ENCODE measurements at places on chromosomes 13 and 19.

DNA sequence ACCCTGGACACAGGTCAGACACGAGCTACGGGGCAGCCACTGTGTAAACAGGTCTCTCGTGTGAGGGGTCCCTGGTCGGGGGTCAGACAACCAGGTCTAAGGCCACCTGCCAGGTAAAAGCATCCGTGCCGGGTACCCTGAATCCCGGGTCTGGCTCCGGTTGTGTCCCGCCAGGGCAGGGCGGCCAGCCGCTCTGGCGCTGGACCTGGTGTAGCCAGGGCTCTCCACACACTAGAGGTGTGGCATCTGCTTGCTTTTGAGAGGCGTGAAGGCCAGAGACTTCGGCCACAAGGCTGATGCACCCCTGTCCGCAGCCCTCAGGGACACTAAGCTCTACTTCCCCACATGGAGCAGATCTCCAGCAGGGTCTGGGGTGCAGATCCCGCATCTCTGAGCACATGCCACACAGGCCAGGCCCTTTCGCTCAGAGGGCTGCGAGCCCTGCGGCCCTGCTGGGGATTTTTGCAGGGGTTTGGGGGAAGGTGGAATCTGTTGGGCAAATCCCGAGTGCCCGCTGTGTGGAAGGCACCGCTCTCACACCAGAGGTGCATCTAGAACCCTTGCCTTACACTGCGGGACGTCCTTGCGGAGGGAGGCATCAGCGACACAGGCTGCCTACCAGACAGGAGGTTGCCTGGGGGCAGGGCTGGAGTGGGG is 13.8 kb upstream of the TIMM13 start:
- DNase-seq = no peak

DNA sequence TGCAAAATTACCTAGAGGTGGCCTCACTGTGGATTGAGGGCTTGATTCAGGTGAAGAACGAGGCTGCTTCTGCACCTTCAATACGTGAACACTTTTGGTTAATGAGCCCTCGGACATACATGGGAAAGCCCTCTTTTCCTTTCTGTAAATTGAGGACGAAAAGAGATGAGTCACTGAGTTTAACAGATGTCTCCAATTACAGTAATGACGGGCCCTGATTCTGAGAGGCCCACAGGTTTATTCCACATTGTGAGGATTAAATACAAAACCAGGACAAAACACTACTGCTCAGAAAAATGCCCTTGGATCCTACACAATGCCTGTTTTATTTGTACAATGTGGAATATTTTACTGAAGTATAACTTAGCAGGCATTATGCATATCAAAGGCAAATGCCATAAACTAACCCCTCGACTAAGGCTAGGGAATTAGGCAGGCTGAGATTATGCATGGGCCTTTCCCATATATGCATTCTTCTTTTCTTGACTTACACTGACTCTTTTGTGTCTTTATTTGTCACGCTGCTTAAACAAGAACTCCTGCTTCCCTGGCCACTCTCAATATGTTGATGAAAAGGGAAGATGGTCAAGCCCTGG is 819.9 kb downstream of the OLFM4 start:
- DNase-seq = no peak

DNA sequence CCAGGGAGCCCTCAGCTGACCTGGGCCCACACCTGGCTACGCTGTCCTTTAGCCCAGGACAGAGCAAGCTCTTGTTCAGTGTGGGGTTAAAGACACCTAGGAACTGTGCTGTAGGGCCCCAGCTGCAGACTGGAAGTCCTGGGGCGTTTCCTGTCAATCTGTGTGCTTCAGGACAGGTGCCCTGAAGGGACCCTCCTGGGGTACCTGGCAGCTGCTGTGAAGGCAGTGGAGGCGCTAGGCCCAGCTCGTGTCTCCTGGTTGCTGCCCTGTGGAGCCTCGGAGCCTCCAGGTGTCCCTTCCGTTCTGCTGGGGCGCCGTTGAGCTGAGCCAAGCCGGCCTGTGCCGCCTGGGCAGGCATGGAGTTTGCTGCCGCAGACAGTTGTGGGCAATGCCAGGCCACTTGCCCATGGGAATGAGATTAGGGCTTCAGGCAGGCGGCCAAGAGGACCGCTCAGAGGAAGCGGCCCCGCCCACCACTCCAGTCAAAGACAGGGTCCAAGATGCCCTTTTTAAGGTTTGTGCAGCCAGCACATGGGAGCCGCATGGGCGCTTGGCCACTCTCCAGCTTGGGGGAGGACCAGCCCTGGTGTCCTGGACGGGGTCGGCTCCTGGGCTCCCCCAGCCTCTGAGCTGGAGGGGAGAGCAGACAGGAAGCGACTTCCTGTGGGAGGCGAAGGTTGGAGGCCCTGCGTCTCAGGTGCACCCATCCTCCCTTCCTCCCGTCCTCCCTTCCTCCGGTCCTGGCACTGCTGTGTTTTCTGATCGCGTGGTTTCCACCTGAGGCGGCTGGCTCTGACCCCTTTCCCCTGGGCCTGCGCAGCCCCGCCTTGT is 4.0 kb downstream of the PTBP1 start:
- DNase-seq = no peak

GRCh38 chr13:51134763-51135365 is 23.8 kb upstream of the C13orf42 start:
- DNase-seq = no peak

DNA sequence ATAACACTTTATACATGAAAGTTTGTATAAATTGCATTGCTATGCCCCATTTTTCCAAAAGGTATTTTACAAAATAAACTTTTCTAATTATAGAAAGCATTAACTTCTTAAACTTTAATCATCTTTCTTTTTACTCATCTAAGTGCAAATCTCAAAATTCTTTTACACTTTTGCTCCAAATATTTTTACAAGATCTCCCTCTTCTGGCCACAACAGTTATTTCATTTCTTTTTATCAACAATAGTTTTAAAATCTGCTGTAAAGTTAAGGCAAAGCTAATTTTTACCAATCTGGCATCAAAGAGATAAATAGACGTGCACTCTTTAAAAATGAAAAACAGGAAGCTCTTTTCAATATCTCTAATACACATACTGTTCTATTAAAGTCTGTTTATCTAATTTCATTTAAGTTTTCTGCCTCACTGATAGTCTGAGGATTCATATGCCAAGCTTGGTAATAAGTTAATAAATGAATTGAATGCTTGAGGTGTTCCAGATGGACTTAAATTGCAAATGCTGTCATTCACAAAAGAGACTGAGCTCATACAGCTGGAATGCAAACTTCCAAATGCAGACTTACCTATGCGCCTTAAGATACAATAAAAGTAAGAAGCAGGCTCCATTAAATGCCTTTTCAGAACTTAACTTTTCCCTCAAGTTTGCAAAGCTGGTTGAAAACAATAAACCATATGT is 583.0 kb upstream of the ATXN8OS start:
- DNase-seq = no peak

DNA sequence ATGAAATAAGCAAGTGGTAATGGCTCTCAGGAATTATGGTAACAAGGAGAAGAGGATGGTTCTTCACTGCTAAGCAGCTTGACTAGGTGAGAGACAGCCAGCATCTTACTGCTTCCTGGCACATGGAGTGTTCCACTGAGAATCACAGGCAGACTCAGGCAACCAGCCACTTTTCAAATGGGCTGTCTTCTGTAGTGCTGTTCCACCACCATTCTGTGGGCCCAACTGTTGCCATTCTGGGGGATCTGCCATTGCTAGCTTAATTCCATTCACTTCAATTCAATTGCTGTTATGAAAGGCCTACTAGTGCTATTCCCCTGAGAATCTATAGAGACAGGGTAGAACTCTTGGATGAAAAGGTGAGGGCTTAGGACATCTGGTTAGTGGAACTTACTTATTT is 341.9 kb downstream of the KCNRG start:
- DNase-seq = no peak

DNA sequence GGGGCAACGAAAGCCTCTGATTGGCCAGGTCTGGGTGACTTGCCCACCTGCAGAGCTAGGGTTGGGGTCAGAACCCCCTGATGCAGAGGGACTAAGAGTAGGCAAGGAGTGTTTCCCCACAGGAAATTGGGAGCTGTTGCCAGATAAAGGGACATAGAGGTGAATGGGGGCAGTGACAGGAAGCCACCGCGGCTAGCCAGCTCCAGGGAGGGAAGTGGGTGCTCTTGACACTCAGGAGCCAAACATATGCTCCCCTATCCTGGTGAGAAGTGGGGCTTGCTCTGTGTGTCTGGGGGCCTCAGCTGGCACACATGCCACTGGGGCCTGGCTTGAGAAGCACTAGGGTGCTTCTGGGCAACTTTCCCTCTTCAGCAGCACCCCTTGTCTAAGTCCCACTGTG is 26.0 kb downstream of the WDR88 start:
- DNase-seq = no peak

Data from effector CD8-positive, alpha-beta T cell (primary cell).